Activated CD4-positive, alpha-beta T cell treated with anti-CD3 and anti-CD28 coated beads for 4 hours (primary cell): ENCODE measurements at places on chromosomes 3 and 15.

- DNase-seq = no peak
These were observed 17.3 kb downstream of the NIPA2 start for GRCh38 chr15:22855791-22856190.

DNA sequence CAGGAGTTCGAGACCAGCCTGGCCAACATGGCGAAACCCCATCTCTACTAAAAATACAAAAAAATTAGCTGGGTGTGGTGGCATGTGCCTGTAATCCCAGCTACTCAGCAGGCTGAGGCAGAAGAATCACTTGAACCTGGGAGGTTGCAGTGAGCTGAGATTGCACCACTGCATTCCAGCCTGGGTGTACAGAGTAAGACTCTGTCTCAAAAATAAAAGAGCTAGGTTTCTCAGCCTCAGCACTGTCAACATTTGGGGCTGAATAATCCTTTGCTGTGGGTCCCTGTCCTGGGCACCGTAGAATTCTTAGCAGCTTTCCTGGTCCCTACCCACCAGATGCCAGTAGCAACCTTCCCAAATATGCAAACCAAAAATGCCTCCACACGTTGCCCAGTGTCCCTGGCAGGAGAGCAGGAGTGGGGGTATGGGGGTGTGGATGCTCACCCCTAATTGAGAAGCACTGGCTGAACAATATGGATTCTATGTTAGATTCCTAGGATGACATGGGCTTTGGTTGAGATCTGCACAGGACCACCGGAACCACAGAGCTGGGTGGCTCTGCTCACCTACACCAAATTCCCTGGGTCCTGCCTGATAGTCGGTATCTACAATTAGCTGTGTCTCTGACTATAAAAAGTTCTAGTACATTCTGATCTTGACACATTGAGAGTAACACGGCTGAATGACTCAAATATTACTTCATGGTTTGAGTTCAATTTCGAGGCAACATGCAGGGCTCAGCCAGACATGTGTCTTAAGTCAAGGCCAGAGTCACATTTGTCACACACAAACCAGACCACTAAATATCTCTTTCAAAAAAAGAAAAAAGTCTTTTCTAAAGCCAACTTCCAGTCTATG is 577.0 kb upstream of the MDFIC2 start:
- DNase-seq = no peak

GRCh38 chr3:61269435-61269834 is 18.2 kb upstream of the FHIT start:
- DNase-seq = no peak

DNA sequence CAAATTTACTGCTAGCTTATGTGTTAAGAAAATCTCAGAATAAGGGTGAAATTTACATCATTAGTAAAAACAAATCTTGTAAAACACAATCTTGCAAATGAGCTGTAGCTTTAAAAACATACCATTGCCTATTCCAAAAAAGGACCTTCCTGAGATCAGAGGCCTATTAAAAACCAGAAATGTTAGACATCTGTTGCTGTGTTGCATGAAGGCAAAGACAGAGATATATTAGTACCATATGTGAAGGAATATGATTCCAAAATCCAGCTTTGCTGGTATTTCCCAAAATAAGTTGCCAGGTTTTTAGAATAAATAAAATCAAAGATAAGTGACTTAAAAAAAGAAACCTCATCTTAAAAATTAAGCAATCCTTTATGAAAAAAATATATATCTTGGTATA is 504.1 kb upstream of the CDIN1 start:
- no peak for DNase-seq

- DNase-seq = no peak
These were observed 12.1 kb downstream of the CSNK1G1 start for GRCh38 chr15:64343841-64344240.

GRCh38 chr3:28347374-28348264 is 902 bp upstream of the ZCWPW2 start:
- no peak for DNase-seq

- no peak for DNase-seq
These were observed 71.5 kb downstream of the MCF2L2 start for GRCh38 chr3:183356920-183357319.

DNA sequence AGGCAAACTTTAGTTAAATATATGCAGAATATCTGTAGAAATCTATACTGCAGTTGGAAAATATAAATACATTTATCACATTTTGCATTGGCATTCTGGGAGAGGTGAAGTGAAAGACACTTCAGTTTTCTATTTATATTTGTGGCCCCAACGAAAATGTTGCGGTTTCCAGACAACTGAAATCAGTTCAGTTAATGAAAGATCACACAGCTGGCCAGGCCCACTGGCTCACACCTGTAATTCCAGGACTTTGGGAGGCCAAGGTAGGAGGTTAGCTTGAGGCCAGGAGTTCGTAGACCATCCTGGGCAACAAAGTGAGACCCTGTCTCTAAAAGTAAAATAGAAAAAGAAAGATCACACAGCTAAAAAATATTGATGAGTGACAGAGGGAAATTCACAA is 11.9 kb upstream of the CLASP2 start:
- DNase-seq = no peak
